Stimulated activated naive CD4-positive, alpha-beta T cell treated with Interleukin-2 at 50 U/mL for 16 hours (primary cell): ENCODE measurements at places on chromosomes 6 and 20.

DNA sequence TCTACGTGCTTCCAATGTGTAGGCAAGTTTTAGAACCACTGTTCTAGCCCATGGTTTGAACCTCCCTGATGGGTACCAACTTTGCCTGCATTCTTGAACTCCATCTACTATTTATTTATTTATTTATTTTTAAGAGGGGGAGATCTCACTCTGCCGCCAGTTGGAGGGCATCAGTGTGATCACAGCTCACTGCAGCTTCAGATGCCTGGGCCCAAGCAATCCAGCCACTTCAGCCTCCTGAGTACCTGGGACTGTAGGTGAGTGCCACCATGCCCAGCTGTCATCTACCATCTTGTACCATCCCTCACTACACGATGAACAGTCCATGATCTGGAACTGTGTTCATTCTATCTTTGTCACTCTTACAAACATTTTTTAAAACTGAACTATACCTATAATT, 28.2 kb downstream of the HLA-F start:
- DNase-seq: no peak

DNA sequence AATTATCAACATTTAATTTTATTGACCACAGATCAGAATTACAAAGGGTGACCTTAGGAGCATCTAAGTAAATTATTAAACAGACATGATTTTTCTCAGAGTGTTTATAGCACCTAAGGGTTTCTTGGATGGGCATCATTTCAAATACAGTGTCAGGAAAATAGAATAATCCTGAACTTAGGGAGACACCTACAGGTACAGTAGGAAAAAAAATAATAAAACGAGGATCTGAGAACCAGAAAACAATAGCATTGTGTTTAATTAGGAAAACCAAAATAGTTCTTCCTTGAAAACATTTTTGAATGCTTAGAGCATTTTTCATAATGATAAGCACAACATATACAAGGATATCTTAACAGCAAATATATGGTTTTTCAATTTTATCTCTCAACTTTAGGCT, 39.2 kb downstream of the MMUT start:
- no peak for DNase-seq

- DNase-seq: no peak
Measured at GRCh38 chr6:71262914-71263313, 25.7 kb upstream of the OGFRL1 start.

DNA sequence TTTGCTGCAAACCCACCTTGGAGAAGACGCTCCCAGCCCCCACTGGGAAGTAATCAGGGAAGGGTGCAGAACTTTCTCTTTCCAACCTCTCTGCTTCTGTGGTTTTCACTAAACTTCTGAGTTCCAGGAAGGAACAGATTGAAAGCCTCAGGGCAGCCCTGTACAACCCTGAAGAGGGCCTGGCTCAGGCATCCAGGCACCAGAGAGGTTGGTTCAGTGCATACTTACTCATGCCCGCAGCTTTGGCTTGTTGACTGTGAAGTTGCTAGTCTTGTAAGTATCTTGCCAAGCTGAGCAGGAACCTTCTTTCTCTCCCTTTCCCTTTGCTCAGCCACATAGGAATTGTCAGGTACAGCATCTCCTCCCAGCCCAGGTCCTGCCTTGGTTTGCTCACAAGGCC, 272.2 kb upstream of the FOXQ1 start:
- DNase-seq: no peak

DNA sequence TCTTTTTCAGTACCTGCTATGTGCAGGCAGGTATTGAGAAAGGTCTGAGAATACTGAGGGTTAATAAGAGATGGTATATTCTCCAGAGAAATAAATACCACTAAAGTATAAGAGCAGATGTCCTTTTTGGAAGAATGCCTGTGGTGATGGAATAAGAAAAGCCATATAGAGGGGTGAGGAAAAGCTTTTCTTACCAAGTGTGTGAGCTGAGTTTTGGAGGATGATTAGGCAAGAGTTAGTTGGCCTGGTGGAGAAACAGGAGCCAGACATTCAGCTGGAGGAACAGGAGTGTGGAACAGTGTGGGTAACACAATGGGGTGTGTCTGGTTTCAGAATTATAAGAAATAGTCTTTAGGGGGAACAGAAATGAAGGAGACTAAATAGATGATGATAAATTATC, 19.9 kb downstream of the ZNF451 start:
- DNase-seq: no peak

GRCh38 chr20:4471221-4471620, 250.5 kb upstream of the PRND start:
- DNase-seq: no peak

- no peak for DNase-seq
Measured at GRCh38 chr20:46157625-46158024, 39.5 kb downstream of the CD40 start.

DNA sequence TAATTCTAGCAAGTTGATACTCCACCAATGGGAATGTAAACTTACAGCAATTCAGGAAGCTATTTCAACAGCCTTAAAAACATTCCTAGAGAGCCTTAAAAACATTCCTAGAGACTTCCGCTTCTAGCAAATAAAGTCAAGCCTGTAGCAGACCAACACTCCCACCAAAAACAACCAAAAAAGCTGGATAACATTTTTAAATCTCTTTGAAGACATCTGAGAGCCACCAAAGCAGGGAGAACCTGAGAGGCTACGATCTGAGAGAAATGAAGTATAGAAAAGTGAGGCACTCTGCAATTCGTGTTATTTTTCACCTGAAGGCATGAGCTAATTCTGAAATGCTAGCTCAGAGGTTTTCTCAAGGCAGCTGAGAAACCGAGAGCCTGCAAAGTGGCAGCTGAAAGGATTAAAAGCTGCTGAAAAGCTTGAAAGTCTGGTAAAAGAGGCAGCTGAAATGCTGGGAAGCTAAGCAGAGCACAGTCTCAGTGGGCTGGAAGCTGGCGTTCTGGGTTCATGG, 20.9 kb downstream of the GPR63 start:
- DNase-seq: no peak

GRCh38 chr6:129860908-129861665, at the start of gene TMEM244:
TSS of gene TMEM244 (minus strand) at chr6:129861315. CDS start at chr6:129861188, 127 bp downstream.
- peak; percentile 1 for DNase-seq

- no peak for DNase-seq
Measured at GRCh38 chr20:45917790-45918141, 5.8 kb upstream of the PLTP start.

DNA sequence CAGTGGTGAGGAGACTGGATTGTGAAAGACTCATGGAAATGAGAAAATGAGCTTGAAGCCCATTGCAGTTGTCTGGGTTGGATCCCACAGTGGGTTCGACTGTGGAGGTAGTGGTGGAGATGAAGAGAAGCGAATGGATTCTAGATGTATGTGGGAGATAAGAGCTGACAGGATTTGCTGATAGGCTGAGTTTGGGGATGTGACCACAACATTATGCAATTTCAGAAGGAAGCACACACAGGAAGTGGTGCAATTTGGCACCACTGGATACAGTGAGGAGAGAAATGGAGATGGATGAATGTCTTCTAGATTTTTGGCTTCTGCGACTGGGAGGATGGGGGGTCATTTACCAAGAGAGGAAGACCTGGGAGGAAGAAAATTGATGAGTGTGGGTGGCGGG, 64.4 kb upstream of the MAFB start:
- no peak for DNase-seq

- no peak for DNase-seq
Measured at GRCh38 chr6:56850626-56851025, 104.3 kb upstream of the BEND6 start.

GRCh38 chr20:51054233-51054632, 31.3 kb upstream of the KCNG1 start:
- no peak for DNase-seq

DNA sequence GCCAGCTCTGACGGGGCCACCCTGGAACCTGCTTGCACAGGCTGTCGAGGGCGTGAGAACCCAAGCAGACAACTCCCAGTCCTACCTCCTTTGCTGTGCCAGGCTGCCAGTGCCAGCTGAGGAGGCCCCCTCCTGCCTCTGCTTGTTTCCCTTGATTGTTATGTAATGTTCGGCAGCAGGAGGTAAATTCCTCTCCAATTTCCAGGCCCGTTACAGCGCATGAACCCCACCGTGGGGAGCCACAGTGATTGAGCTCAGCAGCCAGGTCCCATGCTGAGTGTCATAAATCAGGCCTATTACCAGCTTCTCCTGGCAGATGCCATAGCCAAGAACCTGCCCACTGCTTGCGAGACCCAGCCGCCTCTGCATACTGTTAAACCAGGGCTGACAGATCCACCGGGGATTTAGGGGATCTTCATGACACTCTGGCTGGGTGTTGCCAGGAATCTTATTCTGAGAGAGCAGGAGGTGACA, 320.5 kb downstream of the DHX35 start:
- DNase-seq: no peak

DNA sequence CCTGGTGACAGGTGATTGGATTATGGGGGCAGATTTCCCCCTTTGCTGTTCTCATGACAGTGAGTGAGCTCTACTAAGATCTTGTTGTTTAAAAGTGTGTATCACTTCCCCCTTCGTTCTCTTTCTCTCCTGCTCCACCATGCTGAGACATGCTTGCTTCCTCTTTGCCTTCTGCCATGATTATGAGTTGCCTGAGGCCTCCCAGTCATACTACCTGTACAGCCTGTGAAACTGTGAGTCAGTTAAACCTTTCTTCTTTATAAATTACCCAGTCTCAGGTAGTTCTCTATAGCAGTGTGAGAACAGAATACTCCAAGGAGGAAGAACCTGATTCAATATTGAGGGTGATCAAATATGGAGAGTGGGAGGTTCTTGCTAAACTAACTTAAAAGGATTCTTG, 724.9 kb downstream of the DOK5 start:
- no peak for DNase-seq

DNA sequence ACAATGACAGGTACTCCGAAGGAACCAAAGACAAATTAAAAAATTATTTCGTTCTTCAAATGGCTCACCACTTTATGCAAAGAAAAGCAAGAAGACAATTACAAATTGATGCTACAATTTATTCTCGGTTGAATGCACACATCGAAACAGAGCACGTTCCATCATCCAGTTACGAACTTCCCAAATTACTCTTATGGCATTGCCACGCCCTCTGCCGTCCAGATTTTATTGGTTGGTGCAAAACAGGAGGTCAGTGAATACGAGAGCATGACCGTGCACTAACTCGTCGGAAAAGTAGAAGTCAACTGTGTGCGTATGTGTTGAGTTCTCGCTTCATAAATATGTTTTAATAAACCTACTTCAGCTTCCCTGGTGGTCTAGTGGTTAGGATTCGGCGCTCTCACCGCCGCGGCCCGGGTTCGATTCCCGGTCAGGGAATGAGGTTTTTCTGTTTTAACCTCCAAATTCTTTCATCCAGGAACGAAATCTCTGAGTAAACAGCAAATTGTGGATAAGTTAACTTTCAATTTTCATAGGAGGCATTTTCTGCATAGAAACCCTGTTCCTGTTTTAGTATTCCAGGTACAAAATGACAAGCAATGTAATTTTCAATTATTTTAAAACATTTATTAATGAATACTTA, 23.2 kb downstream of the ZNF311 start:
- DNase-seq: peak; percentile 53

DNA sequence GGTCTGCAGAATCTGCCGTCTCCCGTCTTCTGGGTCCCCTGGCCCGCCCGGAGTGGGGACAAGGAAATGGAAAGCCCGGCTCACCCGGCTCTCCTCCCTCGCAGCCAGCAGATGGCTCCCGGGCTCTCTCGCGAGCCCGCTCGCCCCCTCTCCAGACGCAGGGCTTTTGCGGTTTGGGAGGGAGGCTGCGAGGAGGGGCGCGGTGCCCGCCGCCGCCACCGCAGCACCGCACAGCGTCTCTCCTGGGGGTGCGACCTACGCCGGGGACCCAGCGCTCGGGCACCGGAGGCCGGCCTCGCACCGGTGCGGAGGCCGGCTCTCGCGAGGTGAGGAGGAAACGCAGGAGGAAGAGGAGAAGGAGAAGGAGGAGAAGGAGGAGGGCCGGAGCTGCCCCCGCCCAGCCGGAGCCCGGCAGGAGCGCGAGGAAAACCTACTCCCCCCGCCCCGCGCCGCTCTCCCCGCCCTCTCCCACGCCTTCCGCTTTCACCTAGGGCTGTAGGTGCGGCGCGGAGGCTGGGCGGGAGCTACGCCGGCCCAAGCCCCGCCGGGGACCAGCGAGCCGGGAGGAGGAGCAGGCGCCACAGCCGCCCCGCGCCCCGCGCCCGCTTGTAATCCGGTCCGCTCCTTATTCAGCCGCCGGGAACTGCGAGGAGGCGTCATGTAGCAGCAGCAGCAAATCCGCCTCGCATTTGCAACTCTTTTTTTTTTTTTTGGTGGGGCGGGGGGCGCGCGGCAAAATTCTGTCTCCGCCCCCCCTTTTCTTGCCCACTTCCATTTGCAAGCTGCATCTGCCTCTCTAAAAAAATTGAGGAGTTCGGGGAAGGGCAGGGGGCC, at the start of gene CARMIL1:
Gene CARMIL1 (plus strand): TSS at position 461 of the 834 bp plus-strand sequence. CDS start 422 bp downstream, outside the sequence.
- peak; percentile 61 for DNase-seq

DNA sequence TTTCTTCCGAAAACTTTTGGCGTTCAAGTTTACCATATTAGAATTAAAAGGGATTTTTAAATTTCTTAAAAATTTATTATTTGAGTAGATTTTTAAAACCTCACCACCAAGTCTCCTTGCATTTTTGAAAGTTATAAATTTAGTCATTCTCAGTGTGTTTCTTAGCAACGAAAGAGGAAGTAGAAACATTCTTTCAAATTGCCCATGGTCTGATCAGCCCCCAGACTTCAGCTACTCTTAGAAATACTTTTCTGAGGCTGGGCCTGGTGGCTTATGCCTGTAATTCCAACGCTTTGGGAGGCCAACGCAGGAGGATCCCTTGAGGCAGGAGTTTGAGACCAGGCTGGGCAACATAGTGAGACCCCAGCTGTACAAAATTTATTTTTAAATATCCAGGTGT, 15.1 kb upstream of the RTF2 start:
- DNase-seq: no peak

DNA sequence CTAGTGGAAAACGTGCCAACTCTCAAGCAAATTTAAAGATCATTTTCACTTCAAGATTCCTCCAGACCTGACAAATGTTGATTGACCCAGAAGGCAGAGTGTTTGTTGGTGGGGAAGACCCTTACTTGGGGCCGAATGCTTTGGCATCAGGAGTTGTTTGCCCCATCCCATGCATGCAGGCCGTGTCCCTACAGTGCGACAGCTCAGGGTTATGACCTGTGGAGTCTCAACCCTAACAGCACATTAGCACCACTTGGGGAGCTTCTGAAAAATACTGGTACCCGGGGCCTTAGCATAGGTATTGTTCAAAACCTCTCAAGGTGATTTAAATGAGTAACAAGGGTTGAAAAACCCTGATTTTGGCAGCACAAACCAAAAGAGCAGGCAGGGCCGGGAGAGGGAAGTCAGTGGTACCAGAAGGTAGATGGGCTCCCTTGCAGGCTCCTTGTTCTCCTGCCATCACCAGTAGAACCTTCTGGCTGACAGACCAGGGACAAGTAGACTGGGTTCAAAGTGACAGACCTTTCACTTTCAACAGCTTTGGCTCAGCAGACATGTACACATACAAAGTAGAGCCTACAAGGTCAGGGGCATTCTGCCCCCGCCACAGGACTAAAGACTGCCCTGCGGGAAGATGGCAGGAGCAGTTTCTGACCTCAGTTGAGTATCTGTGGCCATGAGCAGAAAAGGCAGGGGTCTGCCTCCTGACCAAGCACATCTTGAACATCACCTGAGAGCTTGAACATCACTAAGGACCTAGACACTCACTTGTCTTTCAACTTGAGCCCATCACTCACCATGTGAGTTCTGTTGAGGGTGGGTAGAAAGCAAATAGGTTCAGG, 39.6 kb downstream of the PLCG1 start:
- DNase-seq: no peak

GRCh38 chr6:10561611-10562199, 40.6 kb downstream of the GCNT2 start:
- DNase-seq: no peak

GRCh38 chr20:50005471-50005981, 22.7 kb downstream of the SNAI1 start:
- DNase-seq: no peak

GRCh38 chr6:118843685-118844390, 50.1 kb upstream of the ASF1A start:
- DNase-seq: no peak

- no peak for DNase-seq
Measured at GRCh38 chr20:57317789-57318371, 11.7 kb upstream of the SPO11 start.
